A172 (cell line): ENCODE measurements at places on chromosomes 2 and 18. TPM values are rescaled to one million over a fixed set of nuclear protein-coding genes. Genes with fewer than 3 reads are reported as not detected.

- DNase-seq: peak; percentile 40
Measured at GRCh38 chr2:119760956-119761275, 1.2 kb downstream of the PTPN4 start.

GRCh38 chr2:113212245-113213060 lies 38.7 kb downstream of the PSD4 start:
- DNase-seq: peak; percentile 47

- DNase-seq: peak; percentile 83
Measured at GRCh38 chr2:42102024-42102590, 54.3 kb downstream of the PKDCC start.

DNA sequence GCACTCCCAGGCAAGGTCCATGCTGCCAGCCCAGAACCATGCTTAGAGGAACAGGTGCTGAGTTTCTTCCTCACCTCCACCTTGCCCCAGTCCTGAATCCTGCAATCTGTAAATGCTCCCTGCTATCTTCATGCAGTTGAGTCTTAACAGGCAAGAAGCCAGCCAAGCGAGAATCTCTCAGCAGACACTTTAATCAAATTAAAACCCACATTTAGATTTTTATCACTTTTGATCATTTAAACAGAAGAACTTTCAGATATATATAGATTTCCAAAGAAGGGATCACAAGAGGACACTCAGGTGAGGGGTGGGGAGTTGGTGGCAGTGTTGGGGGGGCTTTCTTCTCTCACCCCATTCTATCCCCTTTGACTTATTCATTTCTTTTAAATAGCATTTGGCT lies 25.9 kb upstream of the LBH start:
- DNase-seq: no peak

The TOGARAM2 gene
- 0.69 and 1.9 TPM in 2 replicates for total RNA-seq

The SPHKAP gene
- total RNA-seq: not detected in 2 replicates

DNA sequence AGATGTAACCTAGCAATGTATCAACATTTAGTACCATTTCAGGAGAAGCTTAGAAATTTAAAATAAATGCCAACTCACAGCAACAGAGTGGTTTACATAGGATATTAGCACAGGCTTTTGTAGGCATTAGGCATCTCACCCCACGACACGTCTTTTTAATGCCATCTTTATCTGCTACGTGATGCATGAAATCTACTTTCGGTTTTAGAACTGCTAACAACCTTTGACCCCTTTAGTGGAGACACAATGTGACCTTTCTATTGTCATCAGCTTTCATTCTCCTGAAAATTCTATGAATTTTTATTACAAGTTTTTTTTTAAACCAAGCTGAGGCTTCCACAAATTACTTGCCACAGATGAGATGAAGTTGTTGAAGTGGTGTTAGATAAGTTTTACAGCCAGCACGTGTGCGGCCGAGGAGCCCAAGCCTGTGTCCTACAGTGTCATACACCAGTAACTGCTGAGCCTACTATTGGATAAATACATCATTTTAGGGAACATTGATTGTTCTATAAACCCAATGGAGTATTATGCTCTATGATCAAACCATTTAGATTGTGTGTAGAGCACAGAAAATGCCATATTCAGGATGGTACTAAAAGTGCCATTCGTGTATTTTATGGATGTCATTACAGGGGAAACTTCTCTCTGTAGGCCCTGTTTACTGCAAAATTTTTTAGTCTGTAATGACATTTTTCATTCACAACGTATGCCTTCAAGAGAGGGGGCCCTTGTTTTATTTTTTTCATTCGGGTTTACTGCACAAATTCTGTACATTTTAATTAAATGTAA lies 151.6 kb downstream of the PTGR3 start:
- no peak for DNase-seq

DNA sequence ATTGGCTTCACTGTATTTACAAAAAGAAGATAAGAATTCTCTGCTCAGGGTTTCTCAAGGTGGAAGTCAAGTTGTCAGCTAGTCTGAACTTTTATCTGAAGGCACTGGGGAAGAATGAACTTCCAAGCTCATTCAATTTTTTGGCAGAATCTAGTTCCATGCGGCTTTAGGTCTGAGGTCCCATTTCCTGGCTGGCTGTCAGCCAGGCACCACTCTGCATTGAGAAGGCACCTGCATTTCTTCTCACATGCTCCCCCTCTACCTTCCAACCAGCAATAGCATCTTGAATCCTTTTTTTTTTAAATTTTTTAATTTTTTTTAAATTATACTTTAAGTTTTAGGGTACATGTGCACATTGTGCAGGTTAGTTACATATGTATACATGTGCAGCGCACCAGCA lies 46.2 kb upstream of the RPE start:
- no peak for DNase-seq

The CLHC1 gene
- total RNA-seq: 7.2 and 16.2 TPM in 2 replicates

- DNase-seq: peak; percentile 57
Measured at GRCh38 chr2:237025090-237025865, 60.4 kb upstream of the COPS8 start.

DNA sequence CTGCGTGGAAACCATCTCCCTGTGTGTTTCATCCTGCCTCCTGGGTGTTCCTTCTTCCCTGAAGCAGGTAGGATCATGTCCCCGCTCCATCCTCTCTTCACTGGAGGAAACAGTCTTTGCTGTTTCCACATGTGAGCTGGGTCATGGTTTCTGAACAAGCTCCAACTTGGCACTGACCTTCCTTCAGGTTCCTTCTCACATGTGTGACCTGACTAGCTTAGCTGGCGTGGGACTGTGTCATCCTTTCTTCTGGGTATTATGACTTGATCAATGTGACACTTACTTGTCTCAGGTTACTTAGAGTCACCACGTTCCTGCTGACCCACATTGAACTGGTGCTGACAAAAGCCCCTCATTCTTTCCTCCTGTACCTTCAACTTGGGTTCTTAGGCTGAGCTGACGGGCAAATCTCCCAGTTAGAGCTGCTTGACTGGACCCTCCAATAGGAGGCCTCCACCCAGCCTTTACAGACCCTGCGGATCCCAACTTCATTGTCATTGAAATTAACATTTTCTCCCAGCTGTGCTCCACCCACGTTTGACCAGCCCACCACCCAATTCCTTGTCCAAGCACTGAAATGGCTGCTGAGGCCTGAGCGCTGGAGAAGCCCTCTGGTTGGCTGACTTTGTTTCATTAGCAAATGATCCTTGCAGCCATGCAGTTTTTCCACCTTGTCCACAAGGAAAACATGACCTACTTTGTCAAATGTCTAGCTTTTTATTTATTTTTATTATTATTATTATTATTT lies 128.1 kb downstream of the DDX1 start:
- no peak for DNase-seq

The SNTG2 gene
- 0.86 TPM in 1 of 2 replicates, not detected in the other for total RNA-seq

GRCh38 chr2:61461404-61461803 lies 9.5 kb downstream of the USP34 start:
- no peak for DNase-seq

The TAF4B gene
- 1.3 and 2.7 TPM in 2 replicates for total RNA-seq
